ENCODE measurements at places on chromosomes 5 and 9.

DNA sequence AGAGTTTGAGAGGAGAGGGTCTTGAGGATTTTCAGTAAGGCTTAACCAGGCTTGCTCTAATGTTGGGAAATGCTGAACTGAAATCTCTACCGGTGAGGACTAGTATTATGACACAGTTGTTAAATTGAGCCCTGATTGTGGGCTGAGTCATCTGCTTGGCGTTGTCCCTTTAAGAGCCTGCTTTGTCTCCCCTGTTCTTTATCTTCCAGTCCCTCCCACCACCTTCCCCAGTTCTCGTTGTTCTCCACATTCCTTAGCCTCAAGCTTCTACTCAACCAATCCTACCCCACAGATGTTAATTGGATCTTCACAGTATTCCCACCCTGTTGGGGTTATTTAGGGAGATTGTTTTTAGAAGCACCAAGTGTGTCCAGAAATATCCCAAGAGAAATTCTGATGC is 57.6 kb downstream of the ANKRD55 start:
- no peaks in the 10 kb centered on the region for H3K27me3 ChIP-seq
- H3K36me3 ChIP-seq: no peaks in the 10 kb centered on the region
- no peak overlapping the region for H3K4me3 ChIP-seq
- peaks cover 28% of the 10 kb centered on the region for H3K4me1 ChIP-seq
- DNase-seq: no peak

DNA sequence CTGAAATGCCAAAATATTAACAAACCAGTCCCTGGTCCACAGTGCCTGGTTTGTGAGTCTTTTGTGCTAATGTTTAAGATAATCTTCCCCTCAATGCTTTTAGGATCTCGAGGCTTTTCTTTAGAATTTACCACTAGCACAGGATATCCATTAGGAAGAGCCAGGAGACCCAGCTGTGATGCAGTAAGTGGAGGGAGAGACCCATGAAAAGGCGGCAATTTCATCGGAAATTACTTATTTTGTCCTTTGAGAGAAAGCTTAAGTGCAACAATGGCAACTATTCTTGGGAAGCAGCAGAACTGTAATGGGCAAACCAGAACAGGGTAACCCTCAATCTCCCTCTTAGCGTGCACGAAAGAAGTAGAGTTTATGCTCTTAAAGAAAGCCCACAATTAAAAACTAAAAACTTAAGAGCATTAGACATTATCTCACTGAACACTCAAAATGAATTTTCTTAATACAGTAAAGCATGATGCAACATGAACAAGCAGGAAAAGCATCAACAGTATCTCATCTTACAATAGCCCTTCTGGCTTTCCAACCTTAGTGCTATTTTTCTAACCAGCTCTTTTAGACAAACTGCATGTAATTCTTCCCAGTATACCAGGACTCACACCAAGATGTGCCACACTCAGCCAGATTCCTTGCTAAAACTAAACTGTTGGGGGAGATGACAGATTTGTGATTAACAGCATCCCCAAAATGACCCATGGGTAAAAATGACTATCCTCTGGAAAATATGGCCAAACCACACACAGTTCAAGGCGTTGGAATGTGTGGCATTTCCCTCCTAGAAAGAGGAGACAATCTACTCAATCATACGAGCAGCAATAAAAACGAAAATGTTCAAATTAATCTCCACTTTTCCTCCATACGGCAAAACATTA is 36.4 kb downstream of the PWWP2A start:
- DNase-seq: no peak
- H3K27ac ChIP-seq: no peak overlapping the region
- H3K36me3 ChIP-seq: peaks cover 19% of the 10 kb centered on the region

DNA sequence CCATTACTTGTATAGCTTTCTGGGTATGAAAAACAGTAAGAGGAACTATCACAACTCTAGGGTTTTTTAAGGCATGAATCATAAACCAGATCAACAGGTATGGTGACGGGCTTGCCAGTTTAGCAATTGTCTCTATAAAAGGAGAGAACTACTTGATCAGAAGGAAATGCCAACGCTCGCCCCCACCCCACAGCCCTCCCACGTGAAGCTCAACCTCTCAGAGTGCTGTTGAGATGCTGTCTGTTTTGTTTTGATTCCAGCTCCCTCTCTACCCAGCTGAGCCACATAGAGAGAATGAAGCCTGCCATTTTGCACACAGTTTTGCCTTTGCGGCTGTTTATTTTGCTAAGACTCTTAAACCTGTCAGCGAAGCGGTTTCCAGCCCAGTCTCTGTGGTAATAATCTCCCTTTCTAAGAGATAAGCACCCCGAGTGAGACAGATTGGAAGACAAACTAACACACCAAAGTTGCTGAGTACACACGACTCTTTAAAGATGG is 257.9 kb upstream of the ANKRD55 start:
- H3K27ac ChIP-seq: peak overlapping the region; percentile 76

DNA sequence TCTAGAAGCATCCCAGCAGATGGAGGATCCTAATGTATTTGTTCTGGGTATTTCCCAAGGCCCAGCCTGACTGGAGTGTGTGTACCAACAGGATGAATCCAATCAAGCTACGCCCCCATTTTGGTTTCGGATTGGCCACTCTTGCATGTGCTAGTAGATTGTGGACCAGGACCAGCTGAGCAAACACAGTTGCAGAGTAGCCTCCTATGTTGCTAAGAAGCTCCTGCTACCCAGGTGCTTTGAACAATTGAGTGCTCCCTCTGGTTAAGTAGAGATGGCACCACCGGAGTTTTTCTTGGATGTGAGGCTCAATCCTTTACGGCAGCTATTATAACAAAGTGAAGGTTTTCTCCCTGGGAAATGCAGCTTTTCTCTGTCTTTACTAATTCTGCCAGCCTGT is 204.5 kb downstream of the NTRK2 start:
- H3K4me1 ChIP-seq: peaks cover 7% of the 10 kb centered on the region
- H3K4me3 ChIP-seq: no peak overlapping the region
- H3K27ac ChIP-seq: no peak overlapping the region
- no peaks in the 10 kb centered on the region for H3K27me3 ChIP-seq
- DNase-seq: no peak

DNA sequence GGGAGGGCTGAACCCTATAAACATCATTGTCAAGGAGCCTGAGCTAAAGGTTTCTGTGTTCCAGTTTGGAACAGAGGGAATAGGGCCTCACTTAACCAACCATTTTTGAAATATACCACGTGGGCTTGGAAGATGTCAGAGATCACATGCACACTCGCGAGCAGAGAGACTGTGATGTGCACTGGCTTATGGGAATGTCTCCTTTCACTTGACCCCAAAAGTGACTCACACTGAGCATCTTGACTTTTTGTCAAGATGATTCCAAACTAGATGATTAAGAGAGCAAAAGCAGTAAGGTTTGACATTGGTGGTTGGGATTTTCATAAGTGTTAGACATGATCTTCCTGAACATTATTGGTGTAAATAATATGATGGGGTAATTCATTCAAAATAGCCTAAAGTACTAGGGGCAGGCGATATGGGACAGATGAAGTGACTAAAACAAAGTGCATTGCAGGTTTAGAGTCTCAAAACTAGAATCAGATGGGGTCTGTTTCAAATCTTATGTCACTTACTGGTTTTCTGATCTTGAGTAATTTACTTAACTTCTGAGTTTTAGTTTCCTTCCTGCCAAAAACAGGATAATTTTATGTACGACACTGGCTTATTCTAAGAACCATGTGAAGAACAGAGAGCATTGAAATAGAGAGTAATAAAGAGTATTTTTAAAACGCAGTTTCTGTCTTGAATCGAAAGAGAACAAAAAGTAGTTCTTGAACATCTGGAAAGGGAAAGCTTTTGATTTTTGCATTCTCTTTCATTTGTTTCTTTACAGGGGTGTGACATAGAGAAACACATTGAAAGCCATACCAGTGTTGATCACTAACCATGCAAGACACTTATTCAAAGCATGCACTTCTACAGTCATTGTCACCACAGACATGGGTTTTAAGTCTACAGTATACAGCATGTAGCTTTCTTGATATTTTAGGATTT is 383.0 kb downstream of the DIRAS2 start:
- no peak overlapping the region for H3K4me3 ChIP-seq
- peaks cover 27% of the 10 kb centered on the region for H3K27me3 ChIP-seq
- no peaks in the 10 kb centered on the region for H3K36me3 ChIP-seq
- no peak for DNase-seq
- no peak overlapping the region for H3K27ac ChIP-seq
